CD4-positive, CD25-positive, alpha-beta regulatory T cell (primary cell): ENCODE measurements at places on chromosomes 1 and 21. TPM values are rescaled to one million over a fixed set of nuclear protein-coding genes. Genes with fewer than 3 reads are reported as not detected.

TRPM2 gene
- 3.1 TPM for total RNA-seq

LRRC71 gene
- not detected for total RNA-seq

FAM163A gene
- not detected for total RNA-seq

FCGR2B gene
- total RNA-seq: 1.2 TPM

AMY1B gene
- total RNA-seq: not detected

PROX1 gene
- not detected for total RNA-seq

SMG5 gene
- 64.0 TPM for total RNA-seq

- DNase-seq: no peak
These were observed 42.9 kb upstream of the RCAN3 start for GRCh38 chr1:24459551-24460266.

GRCh38 chr1:241947354-241947753, 10.2 kb upstream of the BECN2 start:
- no peak for DNase-seq

- DNase-seq: no peak
These were observed 65.7 kb downstream of the KIF26B start for GRCh38 chr1:245220381-245220985.

- no peak for DNase-seq
These were observed 41.2 kb downstream of the DHCR24 start for GRCh38 chr1:54845772-54846171.

GRCh38 chr1:54976747-54977146, 3.7 kb upstream of the TMEM61 start:
- DNase-seq: no peak

- DNase-seq: no peak
These were observed 25.5 kb downstream of the MAP3K7CL start for GRCh38 chr21:29155933-29156260.

- DNase-seq: no peak
These were observed 41.7 kb upstream of the RAB4A start for GRCh38 chr1:229229137-229229720.

- DNase-seq: no peak
These were observed 17.3 kb upstream of the TMEM39B start for GRCh38 chr1:32055416-32055815.

GRCh38 chr1:37699147-37699546, 6.8 kb downstream of the CDCA8 start:
- no peak for DNase-seq

DNA sequence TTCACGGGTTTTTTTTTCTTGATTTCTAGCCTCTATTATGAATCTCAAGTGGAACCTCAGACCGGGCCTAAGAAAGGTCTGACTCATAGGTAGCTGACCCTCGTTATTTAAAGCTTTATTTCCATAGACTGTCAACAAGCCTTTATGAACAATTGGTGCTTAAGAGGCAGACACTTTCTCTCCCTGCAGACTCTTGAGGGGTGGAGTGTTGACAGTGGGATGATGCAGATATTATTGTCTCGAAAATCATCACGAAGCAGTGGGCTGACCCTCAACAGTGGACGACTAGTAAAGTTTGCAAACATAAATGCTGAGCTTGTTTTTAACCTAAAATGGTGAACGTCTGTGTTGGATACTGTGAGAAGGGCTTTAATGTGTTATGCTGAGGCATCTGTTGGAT, 1.8 kb downstream of the SFT2D2 start:
- no peak for DNase-seq
